ENCODE measurements at places on chromosomes 1 and 21.

DNA sequence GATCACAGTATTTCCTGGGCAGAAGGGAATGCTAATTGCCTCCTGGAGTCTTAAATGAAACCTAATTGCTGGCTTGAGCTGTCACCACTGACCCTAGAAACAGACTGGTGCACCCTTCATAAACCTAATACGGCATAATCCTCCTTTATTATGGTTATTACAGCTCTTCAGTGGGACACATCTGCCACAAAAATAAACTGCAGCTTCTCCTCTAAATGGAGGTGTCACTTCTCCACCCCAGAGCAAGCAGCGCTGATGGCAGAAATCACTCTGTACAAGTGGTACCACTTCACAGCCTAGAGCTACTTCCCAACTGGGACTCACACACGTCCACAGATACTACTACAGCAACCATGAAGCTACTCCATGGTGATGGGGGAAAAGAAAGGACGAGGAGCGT, 11.1 kb downstream of the PTPN14 start:
- no peak for DNase-seq

- DNase-seq: no peak
Observed at GRCh38 chr1:153679337-153680119, 1.0 kb downstream of the NPR1 start.

DNA sequence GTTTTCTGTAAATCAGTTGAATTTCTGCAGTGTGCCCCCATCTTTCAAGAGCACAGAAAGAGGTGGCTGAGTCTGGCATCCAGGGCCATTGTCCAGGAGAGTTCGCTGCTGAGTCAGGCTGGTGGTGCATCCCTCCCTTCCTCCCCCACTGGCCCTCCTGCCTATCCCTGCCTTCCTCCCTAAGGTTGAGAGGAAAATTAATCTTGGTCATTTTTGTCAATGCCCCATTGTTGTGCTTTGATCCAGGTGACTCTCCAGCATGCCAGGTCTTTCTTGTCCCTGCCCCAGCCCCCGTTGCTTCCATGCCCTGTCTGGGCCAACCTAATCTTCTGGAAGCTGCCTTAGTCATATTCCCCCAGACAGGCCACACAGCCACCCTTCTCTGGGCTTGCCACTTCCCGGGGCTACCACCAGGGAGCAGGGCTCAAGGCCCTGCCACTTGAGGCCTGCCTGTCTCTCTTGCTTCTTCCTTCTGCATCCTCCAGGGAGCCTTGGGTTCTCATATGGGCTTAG, 26.6 kb downstream of the PROK1 start:
- no peak for DNase-seq

DNA sequence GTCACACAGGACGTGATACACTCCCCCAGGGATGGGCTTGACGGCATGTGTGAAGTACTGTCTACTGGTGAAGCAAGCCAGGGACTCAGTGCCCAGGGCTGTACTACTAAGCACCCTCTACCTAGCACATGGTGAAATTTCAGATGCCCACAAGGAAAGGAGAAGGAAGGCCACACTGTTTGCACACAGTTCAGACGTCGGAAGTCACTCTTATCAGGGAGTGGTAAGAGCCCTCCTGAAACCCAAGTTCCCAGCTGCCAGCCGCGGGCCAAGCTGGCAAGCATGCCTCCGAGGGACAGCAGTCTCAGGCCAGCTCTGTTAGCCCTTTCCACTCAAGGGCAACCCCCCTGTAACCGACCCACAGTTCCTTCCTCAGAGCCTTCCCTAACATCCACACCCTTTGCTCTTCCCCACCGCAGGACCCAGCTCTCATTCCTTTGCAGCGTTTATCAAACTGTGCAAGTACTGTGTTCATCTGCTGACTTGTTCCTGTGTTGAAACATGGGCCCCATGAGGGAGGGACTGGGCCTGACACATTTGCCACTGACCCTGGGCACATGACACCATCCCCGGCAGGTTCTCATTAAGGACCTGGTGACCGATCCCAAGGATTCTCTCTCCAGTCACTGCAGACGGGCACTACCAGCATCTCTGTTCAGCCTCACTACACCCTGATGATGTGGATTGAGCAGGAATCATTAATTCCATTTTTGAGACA, 58.5 kb downstream of the SLC66A1 start:
- no peak for DNase-seq

DNA sequence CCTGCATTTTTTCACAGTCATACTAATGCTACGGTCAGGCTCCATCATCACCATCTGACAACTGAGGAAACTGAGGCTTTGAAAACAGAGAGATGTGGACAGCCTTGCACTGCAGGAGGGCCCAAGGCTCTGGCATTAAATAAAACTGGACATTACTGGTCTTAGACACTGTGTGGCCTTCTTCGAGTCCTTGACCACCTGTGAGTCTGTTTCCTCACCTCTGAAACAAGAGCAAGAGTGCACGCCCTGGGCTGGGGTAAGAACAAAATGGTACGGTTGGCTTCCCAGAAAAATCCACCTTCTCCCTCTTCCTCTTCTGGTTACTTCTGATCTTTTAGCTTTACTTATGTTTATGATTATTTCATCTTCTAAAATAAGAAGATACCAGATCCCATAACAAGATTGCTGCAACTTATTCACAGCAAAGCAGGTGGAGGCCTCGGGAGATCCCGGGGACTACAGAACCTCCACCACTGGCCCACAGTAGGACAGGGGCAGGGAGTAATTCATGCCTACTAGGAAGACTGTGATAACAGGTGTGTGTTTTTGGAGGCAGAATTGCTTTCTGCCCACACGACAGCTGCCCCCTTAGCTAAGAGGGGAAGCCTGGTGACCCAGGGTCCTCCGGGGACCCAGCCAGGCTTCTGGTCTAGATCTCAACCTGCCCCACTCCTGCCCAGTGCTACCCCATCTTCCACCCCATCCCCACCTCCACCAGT, 156.4 kb upstream of the EDN2 start:
- no peak for DNase-seq

GRCh38 chr1:89277725-89278124, 5.1 kb upstream of the GBP5 start:
- DNase-seq: no peak

DNA sequence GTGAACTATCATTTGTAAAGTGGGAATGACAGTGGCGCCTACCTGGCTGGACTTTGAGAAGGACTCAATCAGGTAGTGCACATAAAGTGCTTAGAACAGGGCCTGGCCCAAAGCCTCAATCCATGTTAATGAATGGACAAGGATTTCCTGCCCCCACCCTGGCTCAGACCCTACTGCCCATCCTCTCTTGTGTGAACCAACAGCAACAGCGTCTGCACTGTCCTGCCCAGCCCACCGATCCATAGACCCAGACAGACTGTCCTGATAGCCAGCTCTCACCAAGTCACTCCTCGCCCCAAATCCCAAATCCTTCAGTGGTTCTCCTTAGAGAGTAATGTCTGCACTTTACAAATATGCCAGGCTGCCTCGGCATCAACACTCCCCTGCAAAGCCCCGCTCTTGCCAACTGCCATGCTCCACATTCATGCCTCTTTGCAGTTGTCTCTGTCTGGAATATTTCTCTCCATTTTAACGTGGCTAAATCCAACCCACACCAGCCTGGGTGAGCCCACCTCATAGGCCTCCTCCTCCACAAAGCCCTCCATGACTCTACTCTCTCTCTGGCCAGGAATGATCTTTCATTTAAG, 157.6 kb upstream of the EDN2 start:
- no peak for DNase-seq

DNA sequence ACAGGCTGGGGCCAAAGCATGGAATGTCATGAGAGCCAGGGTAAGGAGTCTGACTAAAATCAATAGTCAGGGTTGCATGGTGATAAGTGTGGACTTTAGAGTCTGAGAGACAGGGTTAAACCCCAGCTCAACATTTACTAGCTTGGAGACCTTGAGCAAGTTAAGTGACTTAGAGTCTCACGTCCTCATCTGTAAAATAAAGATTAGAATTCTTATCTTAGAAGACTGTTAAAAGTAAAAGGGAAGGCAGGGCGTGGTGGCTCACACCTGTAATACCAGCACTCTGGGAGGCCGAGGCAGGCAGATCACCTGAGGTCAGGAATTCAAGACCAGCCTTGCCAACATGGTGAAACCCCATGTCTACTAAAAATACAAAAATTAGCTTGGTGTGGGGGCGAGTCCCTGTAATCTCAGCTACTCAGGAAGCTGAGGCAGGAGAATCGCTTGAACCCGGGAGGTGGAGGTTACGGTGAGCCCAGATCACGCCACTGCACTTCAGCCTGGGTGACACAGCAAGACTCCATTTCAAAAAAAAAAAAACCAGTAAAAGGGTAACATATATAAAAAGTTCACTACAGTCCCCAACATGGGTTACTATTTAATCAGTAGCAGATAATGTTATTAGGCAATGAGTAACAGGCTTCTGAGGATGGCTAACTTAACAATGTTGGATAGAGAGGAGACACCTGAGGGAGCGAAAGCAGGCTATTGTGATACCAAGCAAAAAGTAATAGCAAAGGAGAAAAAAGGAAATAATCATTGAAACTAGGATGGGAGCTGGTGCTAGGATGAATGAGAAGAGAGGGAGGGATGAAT, 20.8 kb downstream of the TMCO1 start:
- no peak for DNase-seq

- peak; percentile 82 for DNase-seq
Observed at GRCh38 chr1:47703981-47704596, 266.2 kb downstream of the FOXD2 start.

DNA sequence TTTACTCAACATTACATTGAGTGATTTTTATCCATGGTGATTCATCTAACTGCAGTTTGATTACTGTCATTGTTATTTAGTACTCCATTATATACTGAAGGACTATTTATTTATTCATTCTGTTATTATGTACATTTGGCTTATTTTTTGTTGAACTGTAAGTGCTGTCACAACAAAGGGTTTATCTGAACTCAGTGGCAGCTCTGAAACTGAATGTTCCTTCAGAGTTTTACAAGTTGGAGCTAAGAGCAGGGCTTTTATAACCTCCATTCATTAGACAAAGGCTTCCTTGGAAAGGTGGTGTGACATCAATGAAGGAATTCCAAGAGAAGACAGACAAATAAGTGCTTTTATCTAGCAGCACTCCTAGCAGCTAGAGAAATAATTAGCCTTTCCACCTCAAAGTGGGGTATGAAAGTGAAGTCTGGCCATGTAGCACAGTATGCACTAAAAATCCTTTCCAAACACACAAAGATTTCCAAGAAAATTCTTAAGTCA, 83.3 kb upstream of the GORAB start:
- no peak for DNase-seq

DNA sequence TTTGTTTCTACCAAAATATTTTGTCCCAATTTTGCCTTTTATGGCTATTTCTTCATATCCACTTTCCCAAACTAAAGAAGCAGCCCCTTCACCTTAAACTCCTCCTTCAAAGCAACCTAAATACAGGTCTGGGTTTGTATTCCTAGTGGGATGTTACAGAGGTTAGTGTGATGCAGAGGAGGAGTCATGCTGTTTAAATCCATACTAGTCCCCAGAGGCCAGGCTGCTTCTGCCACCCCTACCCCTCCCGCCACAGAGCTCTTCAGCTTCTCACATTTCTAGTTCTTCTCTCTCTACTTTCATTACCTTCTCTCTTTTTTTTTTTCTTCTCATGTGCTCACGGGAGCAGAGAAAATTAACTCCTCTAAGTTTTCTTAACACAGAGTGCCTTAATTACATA, 29.3 kb downstream of the SELL start:
- DNase-seq: no peak

GRCh38 chr1:11940260-11940921, 5.9 kb downstream of the PLOD1 start:
- peak; percentile 56 for DNase-seq

GRCh38 chr1:51296383-51297357, 33.7 kb downstream of the TTC39A start:
- peak; percentile 79 for DNase-seq

DNA sequence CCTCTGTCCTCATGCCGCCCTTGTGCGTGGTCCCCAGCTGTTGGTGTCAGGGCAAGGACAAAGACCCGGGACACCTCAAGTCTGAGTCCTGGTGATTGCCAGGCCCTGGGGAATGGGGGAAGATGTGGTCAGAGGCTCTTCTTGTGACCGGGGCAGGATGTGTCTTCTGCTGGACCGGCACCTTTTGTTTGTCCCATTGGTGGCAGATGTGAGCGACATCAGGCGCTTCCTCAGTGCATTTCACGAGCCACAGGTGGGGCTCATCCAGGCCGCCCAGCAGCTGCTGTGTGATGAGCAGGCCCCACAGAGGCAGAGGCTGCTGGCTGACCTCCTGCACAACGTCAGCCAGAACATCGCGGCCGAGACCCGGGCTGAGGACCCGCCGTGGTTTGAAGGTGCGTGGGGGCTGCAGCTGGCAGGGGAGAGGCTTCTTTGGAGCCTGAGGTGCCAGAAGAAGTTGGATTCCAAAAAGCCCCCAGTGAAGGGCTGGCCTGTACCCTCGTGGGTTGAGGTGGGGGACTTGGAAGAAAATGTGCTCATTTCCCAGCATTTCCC, 8.4 kb downstream of the DFFB start:
- DNase-seq: no peak

- no peak for DNase-seq
Observed at GRCh38 chr1:52542085-52542688, 10.7 kb downstream of the TUT4 start.

DNA sequence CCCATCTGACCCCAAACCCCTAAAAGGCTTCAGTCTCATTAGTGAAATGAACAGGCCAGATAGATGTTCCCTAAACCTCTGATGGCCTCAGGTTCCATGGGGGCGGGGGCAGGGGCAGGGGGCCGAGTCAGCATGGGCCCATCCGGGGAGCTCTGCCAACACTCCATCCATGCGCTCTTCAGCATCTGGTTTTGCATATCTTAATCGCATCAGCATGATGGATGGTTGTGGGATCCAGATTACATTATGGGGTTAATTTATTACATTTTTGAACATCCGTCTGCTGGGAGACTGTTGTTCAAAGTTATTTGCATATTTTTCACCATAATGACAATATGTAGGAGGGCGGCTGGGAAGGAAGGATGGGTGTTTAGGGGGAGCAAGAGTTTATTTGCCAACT, 3.1 kb upstream of the MAD2L2 start:
- no peak for DNase-seq

GRCh38 chr1:239879321-239880170, 212.1 kb upstream of the FMN2 start:
- no peak for DNase-seq

GRCh38 chr1:68016381-68016780, 34.0 kb downstream of the DIRAS3 start:
- peak; percentile 49 for DNase-seq

DNA sequence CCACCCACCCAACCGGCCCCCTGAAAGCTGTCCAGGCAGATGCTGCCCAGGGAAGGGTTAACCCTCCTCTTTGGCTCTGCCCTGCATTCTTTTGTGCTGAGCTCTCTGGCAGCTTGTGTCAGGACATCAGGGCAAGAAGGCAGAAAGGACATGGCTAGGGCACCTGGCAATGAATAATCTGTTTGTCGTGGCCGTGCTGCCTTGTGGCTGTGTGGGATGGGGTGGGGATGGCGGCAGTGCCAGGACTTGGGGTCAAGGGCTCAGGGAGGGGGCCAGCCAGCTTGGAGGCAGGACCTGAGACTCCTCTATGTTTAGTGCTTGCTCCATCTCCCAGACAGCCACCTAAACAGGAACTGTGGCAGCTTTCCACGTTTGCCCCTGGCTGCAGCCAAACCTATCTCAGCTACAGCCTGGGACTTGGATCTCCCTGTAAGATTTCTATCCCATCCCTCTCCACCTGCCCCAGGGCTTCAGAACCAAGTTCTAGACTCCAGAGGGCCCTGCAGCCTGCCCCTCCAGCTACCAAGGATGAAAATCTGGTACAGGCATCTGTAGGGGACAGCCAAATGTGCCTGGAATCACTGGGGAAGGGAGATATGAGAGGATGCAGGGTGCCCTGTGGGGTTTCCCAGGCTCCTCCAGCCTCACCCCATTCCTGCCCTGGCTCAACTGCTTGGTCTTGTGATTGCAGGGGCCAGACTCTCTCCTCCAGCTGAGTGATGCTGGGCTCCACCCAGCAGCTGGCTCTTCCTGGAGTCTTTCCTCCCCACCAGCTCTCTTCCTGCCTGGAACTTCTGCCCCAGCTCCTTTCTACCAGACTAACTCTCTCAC, 9.6 kb upstream of the GPR37L1 start:
- peak; percentile 62 for DNase-seq
